ENCODE measurements at places on chromosomes 7 and 10.

- DNase-seq: no peak
Observed at GRCh38 chr7:134315679-134316538, 821 bp downstream of the SLC35B4 start.

DNA sequence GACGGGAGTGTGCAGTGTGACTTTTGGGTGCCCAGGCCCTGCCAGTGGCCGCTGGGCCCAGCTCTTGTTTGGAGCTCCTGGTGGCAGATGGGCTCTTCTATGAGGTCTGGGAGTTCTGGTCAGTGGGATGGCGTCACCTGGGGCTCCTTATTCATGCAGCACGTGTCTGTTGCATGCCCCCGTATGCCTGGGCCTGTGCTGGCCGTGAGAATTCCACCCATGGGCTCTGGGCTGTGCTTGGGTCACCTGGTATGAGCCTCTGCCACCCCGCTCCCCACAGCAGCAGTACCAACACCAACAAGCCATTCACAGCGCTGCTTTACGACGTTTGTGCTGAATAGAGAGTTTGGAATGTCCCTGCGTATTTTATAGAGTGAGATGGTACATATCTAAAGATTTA lies 27.1 kb downstream of the INPP5A start:
- no peak for DNase-seq

DNA sequence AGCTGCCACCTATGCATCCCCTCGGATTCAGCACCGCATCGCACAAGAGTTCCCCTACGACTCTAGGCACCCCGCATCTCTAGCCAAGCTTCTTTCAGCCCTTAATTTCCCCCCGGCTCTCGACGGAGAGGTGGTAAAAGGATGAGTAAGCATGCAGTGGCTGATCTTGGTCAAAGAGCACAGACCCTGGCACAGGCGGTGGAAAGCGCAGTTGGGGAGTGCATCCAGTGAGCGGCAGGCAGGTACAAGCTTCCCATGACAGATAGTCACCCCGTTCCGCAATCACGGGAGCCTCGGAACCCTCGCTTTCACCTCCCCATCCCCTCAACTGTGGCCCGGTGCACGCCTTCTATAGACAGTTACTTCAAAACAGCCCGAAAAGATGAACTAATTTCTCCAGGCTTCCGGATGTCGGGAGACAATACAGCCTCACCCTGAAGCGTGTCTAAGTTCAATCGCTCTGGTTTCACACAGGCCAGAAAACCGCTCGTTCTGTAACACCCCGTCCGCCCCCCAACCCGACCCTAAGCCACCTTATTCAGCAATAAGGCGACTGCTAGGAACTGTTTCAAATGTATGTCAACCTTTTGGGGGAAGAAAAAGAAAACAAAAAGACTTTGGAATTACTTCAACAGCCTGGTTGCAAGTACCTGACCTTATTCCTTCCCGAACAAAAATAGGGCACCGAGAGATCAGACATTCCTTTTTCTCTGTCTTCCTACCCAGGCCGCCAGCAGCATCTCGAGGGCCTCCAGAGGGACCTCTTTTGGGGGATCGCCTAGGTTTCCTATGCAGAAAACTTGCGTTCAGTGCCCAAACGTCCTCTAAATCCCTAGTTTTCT lies 1.4 kb downstream of the RHEB start:
- peak; percentile 55 for DNase-seq

GRCh38 chr10:123633636-123634035 lies 32.5 kb upstream of the GPR26 start:
- DNase-seq: no peak

- DNase-seq: no peak
Observed at GRCh38 chr7:108249453-108249852, 119.3 kb upstream of the LAMB4 start.

GRCh38 chr10:9682802-9683201 lies 1334.9 kb upstream of the CELF2 start:
- DNase-seq: no peak

DNA sequence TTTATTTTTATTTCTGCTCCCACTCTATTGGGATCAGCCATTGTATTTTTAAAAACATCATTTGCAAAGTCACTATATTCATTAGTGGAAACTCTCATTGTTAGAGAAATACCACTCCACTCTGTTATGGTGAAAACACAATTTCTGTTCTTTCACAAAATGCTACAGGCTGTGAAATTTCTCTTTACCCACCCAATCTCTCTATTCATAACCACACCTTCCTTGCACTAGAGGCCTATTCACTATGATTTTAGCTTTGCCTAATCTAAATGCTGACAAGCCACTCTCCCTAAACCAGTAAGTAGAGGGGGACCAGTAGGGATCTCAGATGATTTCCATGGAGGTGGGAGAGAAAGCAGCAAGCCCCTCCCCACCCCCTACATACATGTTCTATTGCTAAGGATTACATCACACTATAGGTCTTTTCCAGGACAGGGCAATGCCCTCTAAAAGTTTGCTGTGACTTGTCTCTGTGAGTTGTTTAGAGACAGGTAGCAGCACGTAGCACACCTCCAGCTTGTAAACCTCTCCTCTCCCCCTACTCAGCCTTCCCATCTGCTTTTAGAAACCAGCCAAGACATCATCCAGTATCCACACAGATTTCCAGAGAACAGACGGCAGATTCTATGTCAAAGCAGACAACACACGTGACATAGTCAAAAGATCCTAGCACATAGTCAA lies 58.3 kb upstream of the PPP1R3C start:
- no peak for DNase-seq

- no peak for DNase-seq
Observed at GRCh38 chr10:9824631-9825071, 1193.0 kb upstream of the CELF2 start.

- no peak for DNase-seq
Observed at GRCh38 chr7:24143547-24143946, 140.4 kb upstream of the NPY start.

DNA sequence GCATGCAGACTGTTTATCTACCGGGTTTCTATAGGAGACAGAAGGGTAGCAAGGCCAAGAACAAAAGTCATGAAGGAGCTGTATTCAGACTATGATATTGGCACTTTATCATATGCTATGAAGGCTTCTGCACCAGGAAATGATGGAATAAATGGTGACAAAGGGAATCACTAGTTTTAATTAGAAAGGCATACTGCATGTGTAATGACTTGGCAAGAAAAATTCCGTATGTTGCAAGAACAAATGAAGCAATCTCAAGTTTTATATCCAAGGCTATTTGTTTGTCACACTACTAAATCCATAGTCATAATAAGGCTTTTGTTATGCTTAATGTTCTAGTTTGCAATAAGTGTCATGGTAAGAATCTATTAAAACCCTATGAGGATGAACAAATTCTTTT lies 230.9 kb downstream of the ZEB1 start:
- DNase-seq: no peak

DNA sequence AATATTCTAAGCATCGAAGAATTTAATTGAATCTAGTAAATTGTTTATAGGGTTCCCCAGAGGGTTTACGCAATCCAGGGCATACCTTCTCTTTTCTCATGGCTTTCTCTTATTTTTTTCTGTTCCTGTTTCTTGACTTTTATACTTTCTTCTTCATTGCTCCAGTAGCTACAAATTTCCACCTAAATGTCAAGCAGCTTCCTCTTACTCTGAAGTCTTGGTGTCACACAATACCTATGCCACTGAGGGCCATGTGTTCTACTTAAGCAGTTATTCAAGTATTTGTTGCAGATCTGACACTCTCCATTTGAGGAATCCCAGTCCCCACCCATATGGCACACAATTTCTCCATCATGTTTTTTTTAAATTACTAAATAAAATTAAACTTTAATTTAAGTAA lies 343.1 kb upstream of the MBL2 start:
- no peak for DNase-seq

DNA sequence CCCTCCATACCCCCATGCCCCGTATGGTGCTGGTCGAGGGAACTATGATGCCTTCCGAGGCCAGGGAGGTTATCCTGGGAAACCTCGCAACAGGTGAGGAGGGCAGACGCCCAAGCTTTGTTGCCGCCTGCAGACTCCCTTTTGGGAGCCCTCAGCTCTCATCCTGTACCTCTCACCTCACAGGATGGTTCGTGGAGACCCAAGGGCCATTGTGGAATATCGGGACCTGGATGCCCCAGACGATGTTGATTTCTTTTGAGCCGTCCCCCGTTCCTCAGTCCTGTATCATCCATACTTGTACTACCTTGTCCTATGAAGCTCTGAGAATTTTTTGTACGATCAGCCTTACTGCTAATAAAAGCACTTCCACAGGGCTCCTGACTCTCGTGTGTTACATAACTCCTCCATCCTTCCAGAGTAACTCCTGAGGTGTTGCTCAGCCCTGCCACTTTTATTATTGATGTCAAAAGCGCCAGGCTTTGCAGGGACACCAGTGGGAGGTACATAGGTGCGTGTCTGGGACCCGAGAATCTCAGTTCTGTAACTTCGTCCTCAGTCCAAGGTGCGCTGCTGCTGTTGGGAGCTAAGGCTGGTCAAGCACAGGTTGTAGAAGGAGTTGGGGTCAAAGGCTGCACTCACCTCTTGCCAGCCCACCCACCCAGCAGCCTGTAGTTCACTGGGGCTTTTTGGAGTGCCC lies 1.1 kb downstream of the UFSP1 start:
- no peak for DNase-seq

- DNase-seq: no peak
Observed at GRCh38 chr10:93086289-93086688, 12.6 kb downstream of the CYP26A1 start.

- peak; percentile 29 for DNase-seq
Observed at GRCh38 chr10:14592566-14592965, 182.1 kb downstream of the FAM107B start.

DNA sequence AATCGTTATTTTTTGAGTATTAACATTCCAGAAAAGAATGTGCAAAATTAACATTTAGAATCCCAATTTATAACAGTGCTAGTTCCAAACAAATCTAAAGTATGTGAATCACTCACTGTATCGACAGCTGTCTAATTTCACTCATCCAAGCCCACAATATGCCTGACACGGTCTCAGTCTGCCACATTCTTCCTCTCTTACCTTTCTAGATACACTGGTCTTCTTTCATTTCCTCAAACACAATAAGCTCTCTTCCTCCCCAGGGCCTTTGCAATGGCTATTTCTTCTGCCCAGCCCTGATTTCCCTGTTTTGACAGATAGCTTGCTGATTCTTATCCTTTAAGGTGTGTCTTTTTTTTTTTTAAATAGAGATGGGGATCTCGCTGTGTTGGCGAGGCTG lies 48.8 kb downstream of the UBE2H start:
- no peak for DNase-seq

GRCh38 chr10:60369547-60369930 lies 20.1 kb downstream of the ANK3 start:
- no peak for DNase-seq

GRCh38 chr10:23696476-23696875 lies 257.6 kb downstream of the OTUD1 start:
- DNase-seq: no peak

DNA sequence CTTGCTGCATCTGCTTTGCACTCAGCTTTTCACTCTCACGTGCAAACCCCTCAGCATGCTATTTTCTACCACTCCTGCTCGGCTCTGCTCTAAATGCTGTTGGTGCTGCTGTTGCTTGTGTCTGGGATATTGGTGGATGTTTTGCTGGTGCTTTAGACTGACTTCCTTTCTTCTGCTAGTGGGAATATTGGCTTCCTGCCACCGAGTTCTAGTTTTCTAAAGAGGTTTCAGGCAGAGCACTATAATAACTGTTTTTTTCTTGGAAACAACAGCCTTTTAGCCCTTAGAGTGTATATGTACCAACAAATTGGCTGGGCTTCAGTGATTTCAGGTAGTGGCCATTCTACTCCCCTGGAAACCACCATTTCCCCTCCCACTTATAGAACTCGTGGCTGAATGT lies 27.8 kb downstream of the TMEM236 start:
- peak; percentile 57 for DNase-seq

DNA sequence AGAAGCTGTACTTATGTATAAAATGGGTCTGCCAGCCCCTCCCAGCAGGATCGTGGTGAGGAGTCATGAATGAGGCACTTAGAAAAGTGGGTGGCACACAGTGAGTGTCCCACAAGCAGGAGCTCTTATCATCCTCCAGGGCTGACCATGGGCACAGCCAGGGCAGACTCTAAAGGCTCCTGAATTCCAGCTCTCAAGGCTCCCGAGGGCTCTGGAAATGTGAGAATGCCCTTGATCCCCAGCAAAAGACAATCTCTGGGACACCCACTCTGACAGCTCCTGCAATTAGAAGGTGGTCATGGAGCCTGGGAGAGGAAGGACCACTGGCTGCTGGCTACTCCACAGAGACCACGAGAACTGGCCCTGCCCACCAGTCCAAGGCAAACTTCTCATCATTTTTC lies 1.6 kb downstream of the VSTM4 start:
- DNase-seq: no peak

GRCh38 chr10:27724287-27724686 lies 21.3 kb downstream of the MKX start:
- no peak for DNase-seq

- no peak for DNase-seq
Observed at GRCh38 chr10:125130916-125131315, 29.4 kb downstream of the CTBP2 start.

- DNase-seq: no peak
Observed at GRCh38 chr7:131681961-131682360, 125.5 kb upstream of the PODXL start.

DNA sequence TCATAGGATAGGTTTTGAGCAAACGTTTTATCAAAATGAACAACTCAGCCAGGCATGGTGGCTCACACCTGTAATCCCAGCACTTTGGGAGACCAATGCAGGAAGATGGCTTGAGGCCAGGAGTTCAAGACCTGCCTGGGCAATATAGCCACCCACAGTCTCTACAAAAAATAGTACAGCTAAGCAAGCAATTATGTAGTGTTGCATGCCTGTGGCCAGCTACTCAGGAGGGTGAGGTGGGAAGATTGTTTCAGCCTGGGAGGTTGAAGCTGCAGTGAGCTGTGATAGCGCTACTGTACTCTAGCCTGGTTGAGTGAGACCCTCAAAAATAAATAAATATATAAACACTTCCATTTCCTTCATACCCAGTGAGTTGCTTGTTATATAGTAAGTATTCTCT lies 67.1 kb downstream of the LSMEM1 start:
- DNase-seq: no peak

DNA sequence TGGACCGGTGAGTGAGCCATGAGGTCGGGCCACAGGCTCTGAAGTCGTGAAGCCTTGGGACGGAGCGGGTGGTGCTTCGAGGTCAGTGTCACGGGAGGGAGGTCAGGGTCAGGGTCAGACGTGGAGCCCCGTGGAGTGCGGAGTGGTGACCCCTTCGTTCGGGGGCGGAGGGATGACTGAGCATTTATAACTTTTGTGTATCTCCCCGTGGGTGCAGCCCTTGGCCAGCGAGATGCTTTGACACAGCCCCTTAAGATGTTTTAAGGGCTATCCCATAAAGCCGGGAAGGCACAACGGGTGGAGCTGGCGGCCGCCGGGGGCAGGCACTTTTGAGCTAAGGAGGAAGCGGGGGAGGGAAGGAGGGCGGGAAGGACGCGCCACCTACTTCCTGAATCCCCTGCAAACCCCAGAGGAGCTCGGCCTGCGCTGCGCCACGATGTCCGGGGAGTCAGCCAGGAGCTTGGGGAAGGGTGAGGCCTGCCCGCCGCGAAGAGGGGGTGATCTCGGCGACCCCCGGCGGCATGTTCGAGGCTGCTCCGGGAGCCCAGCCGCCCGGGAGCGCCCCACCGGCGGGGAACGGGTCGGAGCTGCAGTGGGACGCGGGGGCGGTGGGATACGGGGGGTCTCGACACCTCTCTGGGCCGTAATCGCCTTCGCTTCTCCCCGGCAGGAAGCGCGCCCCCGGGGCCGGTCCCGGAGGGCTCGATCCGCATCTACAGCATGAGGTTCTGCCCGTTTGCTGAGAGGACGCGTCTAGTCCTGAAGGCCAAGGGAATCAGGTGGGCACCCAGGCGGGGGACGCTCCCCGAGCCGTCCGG lies at the start of gene GSTO1:
TSS of gene GSTO1 (plus strand) at position 400 of the 818 bp plus-strand sequence. CDS start at position 437, 37 bp downstream.
- DNase-seq: peak; percentile 68
